ENCODE measurements at places on chromosomes 1 and 21.

GRCh38 chr1:67843331-67843730 lies 10.1 kb upstream of the GNG12 start:
- DNase-seq, result no peak

DNA sequence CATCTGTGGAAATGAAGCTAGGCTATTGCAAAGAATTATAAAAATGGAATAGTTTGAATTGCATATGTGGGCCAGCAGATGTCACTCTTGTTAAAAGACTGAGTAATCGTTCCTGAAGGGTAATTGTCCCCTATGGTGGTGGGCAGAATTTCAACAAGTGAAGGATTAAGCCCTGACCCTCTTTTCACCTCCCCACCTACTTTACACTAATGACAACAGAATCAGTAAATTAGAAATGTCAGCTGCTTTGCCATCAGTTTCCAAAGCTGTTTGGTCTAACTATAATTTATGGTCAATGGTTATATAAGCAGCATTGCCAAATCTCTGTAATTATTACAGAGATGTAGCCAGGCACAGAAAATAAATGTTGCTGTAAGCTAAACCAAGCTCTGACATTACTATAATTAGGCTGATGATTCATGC lies 898.6 kb downstream of the AMY1C start:
- no peak for DNase-seq

DNA sequence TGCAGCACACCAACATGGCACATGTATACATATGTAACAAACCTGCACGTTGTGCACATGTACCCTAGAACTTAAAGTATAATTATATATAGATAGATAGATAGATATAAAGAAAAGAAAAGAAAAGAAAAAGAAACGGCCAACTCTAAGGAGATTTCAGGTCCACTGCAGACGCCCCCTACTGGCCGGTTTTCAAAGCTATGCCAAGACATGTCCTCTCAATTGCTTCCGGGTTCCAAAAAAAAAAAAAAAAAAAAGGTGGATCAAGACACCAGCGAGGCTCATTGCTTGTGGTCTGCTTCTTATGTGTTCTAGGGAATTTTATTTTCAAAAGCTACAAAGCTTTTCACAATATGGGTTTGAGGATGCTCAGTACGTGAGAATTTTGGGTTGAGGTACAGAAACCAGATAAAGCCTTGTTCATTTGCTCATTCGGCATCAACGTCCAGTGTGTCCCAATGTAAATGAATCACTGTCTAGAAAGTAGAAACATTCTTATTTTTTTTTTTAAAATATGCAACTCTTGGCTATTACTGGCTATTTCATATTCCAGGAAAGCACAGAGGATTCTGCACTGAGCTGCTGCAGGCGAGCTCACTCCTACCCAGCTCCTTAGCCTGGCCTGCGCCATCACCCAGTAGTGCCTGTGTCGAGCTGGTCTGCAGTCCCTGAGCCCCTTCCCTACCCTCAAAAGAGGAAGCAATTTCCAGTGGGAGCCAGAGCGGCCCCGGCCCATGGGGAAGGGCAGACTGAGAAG lies 643.0 kb downstream of the KIF26B start:
- no peak for DNase-seq

GRCh38 chr1:116477429-116477828 lies 93.4 kb downstream of the CD58 start:
- DNase-seq, result no peak

DNA sequence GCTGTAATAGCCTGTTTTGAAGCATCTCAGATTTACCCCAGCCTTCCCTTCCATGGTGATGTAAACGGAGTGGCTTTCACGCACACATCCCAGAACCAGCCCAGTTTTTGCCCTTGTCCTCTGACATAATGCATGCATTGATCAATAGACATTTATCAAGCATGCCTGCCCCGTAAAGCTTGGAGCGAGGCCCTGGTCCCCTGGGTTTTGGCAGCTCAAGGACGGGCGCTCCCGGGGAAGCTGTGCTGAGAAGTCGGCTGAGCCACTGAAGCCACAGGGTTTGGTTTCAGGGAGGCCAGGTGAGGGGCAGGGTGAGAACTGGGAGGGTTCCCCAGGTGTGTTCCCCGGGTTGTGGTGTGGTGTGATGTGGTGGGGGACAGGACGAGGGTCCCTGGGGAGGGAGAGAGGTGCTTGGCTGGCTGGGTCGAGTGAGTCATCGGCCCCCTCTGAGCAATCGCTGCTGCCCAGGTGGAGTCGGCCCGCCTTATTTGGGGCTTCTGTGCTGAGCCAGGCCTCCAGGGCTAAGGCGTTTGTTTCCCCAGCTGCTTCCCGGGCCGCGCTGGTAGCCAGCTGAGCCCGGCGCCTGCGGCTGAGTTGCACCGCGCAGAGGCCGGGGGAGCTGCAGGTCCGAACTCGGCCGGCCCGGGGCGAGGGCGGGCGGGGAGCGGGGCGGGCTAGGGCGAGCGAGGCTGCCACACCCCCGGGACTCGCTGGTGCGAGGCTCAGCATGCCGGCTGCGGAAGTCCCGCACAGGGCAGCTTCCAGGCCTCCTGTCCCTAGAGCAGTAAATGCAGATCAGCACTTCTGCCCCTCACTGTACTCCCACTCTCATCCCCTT lies 23.6 kb downstream of the ATP2B4 start:
- DNase-seq, result peak; percentile 88

GRCh38 chr1:81781749-81782148 lies 19.0 kb upstream of the ADGRL2 start:
- DNase-seq, result no peak

DNA sequence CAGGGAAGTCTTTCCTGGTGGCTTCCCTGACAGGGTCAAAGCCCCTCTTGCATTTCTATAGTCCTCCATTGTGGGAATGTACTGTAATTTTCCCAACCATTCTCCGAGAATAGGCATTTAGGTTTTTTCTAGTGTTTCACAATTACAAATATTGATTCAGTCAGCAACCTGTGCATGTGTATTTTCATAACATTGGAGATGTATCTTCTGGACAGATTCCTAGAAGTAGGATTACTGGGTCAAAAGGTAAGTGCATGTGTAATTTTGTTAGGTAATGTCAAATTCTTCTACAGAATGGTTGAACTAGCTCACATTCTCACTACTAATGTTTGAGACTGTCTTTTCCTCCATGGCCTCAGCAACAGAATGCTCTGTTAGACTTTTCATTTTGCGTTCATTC lies 8.3 kb upstream of the PLA2G2A start:
- no peak for DNase-seq

GRCh38 chr1:36625253-36625934 lies 142.7 kb upstream of the CSF3R start:
- DNase-seq, result no peak

GRCh38 chr1:212699625-212700222 lies at the start of gene BATF3:
Gene BATF3, minus strand, starts transcription at chr1:212699840. Its CDS starts 78 bp downstream, at chr1:212699762.
- DNase-seq, result peak; percentile 33

- no peak for DNase-seq
These were observed 320.0 kb downstream of the CHRM3 start for GRCh38 chr1:239706245-239706892.

GRCh38 chr1:179589509-179589908 lies 2.1 kb upstream of the TDRD5 start:
- DNase-seq, result no peak

GRCh38 chr1:235072096-235072495 lies 56.5 kb downstream of the TOMM20 start:
- no peak for DNase-seq

DNA sequence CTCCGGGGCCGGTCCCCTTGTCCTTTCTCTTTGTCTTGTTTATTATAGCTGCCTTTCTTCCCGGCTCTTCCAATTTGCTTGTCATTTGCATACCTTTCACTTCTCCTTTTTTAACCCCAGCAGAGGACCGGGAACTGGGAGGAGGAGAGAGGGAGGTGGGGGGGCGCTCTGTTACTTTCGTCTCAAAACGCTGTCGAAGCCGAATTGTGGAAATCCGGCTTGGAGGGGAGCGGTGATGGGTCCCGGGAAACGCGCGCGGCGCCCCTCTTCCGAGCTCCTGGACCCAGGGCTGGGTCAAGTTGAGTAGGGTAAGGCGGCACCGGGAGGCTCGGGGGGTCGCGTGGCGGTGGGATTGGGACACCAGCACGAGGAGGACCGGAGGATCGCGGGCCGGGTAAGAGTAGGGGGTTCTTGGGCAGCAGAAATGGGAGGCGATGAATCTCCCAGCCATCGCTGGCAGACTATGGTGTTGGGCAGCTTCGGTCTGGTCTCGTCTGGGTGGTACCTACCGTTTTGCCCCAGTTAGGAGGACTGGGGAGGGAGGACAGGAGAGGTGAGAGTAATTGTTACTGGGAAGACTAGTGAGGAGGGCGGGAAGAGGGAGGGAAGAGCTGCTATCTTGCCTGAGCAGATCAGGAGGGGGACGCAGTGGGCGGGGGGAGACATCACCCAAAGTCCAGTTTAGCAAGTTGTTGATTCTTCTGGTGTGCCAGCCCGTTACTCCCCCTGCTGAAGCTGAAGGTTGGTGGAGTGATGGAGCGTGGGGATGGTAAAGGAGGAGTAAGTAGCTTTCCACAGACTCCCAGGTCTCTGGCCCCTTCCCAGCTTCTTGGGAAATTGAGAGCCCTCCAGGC lies 1.5 kb downstream of the PROX1 start:
- no peak for DNase-seq

- no peak for DNase-seq
These were observed 322.4 kb upstream of the DEPDC1 start for GRCh38 chr1:68819190-68819829.

- no peak for DNase-seq
These were observed 5.2 kb downstream of the FNDC10 start for GRCh38 chr1:1594602-1595260.

DNA sequence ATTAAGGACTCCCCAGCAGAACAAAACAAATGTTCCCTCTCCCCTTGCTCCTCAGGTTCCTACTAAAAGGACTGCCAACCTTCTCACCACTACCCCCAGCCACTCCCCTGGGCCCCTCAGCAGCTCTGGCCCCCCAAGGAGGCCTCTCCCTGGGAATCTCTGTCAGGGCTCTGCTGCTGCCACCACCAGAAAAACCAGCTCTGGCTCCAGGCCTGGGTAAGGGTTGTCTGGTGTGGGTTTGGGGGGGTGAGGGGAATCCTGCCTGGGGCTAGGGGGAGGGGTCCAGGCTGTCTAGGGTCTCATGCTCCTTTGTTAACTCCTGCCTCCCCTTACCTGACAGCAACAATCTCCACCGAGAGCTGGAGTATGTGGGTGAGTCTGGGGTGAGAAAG lies 4.8 kb downstream of the NECTIN4 start:
- no peak for DNase-seq

DNA sequence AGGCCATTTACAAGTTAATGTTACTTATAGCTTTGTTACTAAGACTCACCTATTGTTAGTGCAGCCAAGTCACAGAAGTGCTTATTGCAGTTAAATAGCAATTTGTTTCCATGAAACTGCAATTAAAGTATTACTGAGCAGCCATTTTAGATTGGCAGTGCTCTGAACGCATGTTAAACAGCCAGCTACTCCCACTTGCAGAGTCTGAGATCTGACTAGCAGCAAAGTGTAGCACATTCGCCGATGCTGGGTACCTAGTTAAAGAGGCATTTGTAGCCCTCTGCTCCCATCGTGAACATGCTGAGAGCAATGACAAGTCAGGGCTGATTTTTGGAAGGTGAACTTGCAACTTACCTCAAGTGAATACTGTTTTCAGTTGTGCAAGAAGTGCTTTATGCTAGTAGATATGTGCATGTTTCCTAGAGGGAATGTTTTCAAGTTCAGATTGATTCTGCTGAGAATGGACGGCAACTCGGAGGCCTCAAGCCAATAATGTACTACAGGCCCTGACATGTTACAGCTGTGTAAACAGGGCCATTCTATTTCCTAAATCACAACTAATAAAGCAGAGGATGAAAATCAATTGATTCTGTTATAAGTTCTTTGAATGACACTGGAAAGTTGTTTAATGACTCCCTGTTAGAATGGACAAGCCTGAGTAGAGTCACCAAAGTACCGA lies 19.8 kb downstream of the LMO4 start:
- DNase-seq, result no peak

DNA sequence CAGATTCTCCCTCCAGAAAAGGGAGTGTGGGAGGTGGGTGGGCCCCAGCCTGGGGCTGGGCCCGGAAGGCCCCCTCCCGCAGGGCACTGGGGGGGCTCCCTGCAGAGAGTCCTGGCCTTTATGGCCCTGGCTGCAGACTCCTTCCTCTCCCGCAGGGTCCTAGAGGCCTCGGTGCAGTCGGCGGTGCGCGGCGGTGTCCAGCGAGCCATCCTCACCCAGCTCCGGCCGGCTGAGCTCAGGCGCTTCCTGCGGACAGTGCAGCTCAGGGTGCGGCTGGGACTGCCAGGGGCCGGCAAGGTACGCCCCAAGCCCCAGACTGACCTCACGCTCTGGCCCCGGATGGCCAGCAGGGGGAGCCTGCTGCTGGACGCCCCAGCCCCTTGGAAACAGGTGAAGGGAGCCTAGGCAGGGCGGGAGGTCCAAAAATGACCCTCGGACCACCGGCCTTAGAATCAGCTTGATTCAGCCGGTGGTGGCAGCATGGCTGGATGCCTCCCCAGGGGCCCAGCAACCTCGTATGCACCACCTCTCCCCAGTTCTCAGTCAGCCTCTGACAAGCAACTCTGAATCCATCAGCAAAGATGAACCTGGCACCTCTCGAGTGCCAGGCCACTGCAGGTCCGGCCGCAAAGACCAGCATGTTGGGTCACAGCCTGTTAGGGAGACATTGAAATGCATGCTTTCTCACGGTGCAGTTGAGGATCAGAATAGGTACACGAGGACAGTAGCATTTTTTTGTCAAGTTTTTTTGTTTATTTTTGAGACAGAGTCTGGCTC lies 20.6 kb downstream of the MTHFR start:
- no peak for DNase-seq

GRCh38 chr21:34936371-34936789 lies 112.7 kb downstream of the RUNX1 start:
- DNase-seq, result peak; percentile 46

GRCh38 chr1:157262891-157263290 lies 124.7 kb upstream of the ETV3 start:
- no peak for DNase-seq

DNA sequence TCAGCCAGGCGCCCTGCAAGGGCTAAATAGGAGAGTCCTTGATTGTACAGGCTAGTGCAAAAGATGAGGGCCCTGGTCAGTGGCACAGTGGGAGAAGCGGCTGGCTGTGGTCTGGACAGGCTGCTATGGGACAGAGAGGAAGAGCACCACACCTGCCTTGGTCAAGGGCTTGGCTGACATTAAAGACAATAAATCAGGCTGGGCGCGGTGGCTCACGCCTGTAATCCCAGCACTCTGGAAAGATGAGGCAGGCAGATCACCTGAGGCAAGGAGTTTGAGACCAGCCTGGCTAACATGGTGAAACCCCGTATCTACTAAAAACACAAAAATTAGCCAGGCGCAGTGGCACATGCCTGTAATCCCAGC lies 62.9 kb downstream of the NID1 start:
- DNase-seq, result no peak

DNA sequence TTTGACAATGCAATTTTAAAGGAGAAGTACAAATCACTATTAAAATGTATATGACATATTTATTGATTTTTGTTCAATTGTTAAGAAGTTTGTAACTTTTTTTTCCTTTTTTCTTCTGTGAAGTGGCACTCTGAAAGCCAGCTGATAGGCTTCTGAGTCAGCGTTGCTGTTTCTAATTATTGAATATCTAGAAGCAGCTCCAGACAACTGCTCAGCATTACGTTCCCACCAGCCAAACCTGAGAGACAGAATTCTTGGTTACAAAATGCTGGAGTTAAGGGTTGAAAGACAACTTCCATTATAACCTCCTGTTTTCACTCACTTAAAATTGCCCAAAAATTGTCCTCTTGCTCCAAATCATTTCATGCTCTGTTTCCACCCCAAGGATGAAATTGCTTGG lies 31.4 kb upstream of the LMX1A start:
- no peak for DNase-seq
